Cardiac muscle cell (in vitro differentiated cells and primary cell): ENCODE measurements at places on chromosomes 13 and 19. TPM values are rescaled to one million over a fixed set of nuclear protein-coding genes. Genes with fewer than 3 reads are reported as not detected.

DNA sequence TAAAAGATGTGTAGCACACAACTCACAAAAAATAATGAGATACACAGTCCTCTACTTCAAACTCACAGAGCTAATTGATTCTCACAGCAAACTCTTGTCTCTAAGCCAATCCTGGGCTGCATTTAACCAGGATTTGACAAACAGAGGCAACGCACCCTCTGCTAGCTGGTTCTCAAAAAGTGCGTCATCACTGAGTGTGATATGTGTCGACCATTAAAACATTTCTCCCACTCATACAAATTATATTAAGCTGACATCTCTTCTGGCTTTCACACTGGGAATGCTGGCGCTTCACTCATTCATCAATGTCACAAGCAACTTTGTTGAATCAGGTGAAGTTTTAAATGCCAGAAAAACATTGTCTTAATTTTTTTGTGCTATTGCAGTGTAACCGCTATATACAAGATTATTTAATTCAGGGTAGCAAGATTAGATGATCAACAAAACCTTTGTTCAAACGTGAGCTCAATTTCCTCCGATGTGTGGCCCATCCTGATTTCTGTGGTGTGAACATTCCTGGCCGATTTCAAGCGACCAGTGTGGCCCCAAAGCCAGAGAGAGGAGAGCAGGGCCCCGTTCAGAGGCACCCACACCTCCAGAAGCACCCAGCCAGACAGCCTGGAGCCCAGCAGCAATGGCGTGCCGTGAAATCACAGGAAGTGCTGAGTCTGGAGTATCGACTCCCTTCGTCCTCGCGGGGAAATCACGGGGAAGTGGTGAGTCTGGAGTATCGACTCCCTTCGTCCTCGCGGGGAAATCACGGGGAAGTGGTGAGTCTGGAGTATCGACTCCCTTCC, 49.4 kb downstream of the RASA3 start:
- no peak for DNase-seq
- H3K27me3 ChIP-seq: no peaks in the 10 kb centered on the region
- no peaks in the 10 kb centered on the region for H3K36me3 ChIP-seq
- no peak overlapping the region for H3K4me3 ChIP-seq

The CGB8 gene
- not detected in 2 replicates for polyA plus RNA-seq

- no peaks in the 10 kb centered on the region for H3K4me1 ChIP-seq
- H3K4me3 ChIP-seq: no peak overlapping the region
- DNase-seq: no peak
- H3K27me3 ChIP-seq: no peaks in the 10 kb centered on the region
- H3K27ac ChIP-seq: no peak overlapping the region
Measured at GRCh38 chr13:92473765-92474475, 752.7 kb upstream of the GPC6 start.

GRCh38 chr13:35888457-35888883, 242.7 kb downstream of the DCLK1 start:
- no peak overlapping the region for H3K4me3 ChIP-seq
- no peaks in the 10 kb centered on the region for H3K36me3 ChIP-seq
- H3K4me1 ChIP-seq: no peaks in the 10 kb centered on the region
- H3K27ac ChIP-seq: no peak overlapping the region
- DNase-seq: peak; percentile 30

The VAV1 gene
- not detected in 2 replicates for polyA plus RNA-seq
